ENCODE measurements at places on chromosomes 6 and 20.

GRCh38 chr6:5084781-5085647 is at the start of gene PPP1R3G:
Gene PPP1R3G (plus strand): TSS chr6:5085341. CDS start chr6:5085486, 145 bp downstream.
- DNase-seq = no peak

- peak; percentile 79 for DNase-seq
These were observed 4.0 kb upstream of the ZMYND8 start for GRCh38 chr20:47360297-47361056.

- DNase-seq = no peak
These were observed 21.9 kb upstream of the TAF8 start for GRCh38 chr6:42028234-42029061.

GRCh38 chr20:37390503-37390890 is 44.6 kb downstream of the SRC start:
- no peak for DNase-seq

DNA sequence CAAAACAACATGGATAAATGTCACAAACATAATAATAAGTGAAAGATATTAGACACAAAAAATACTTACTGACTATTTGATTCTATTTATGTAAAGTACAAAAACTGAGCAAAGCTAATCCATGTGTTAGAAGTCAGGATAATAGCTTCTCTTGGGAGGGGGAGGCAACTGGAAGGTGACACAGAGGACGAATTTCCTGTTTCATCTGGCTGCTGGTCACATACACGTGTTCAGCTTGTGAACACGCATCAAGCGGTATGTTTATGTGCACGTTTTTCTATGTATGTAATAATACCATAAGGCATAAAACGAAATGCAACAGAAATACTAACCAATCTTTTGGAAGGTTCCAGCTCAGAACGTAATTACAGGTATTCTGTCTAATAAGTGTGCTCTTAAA is 54.3 kb downstream of the MKKS start:
- DNase-seq = no peak

DNA sequence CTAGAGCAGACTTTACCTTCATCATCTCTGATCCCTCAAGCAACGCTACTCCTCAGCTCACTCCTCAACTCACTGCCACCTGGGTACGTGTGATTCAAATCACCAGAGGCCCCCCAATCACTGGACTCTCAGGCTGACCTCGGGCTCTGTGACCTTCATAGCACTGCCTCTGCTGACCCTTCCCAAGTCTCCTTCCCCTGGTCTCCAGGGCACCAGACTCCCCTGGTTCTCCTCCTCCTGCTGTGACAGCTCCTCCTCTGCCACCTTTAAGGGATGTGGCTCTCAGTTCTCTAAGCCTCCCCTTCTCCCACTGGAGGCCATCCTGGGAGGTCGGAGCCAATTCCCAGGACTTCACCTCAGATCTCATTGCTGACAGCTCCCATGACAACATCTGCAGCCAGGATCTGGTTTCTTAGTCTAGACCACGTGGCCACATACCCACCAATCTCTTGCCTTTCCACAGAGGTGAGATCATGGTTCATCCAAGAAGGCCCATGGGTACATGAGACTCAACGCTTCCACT is 90.4 kb downstream of the NFATC2 start:
- no peak for DNase-seq

DNA sequence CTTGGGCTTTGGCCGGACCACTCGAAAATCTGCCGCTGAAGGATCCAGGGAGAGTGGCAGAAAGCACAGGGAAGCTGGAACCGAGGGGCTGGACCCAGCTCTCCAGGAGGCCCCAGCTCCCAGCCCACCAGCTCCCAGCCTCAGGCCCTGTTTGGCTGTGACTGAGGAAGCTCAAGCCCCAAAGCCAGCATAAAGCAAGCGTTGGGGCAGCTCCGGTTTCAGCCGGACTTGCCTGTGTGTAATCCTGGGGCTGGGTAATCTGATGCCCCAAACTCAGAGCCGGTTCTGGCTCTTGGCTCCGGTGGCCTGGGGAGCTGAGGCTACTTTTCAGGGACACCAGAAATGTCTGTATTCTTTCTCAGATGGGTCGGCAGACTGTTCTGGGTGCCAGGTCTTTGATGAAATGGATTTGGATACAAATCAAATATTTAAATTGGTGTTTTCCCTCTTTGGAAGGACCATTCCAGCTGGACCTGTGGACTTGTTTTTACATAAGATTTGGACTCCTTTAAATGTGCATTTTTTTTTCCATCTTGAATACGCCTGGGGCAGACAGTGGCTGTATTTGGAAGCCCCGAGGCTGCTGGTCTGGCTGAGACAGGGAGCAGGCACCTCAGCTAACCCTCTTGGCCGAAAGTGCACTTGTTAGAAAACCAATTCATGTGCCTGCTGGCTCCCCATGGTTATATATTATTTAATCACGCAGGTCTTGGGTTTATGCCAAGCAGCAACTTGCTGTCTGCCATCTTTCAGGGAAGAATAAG is 29.7 kb downstream of the RPP40 start:
- DNase-seq = no peak

DNA sequence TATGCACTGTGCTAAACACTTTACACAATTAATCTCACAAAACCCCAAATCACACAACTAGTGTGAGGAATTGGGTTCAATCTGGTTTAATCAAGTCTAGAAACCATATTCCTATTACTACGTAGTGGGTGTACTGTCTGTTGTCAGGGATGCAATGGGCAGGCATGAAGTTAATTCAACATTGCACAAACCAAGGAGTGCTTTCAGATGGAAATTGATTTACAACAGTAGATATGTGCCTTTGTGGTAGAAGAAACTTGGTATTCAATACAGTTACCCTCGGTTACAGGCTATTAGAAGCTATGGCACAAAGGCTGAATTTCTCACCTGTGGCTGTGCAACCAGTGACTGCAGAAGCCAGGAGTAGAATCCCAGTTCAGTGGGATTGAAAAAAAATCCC is 157.8 kb downstream of the CLIC5 start:
- no peak for DNase-seq

DNA sequence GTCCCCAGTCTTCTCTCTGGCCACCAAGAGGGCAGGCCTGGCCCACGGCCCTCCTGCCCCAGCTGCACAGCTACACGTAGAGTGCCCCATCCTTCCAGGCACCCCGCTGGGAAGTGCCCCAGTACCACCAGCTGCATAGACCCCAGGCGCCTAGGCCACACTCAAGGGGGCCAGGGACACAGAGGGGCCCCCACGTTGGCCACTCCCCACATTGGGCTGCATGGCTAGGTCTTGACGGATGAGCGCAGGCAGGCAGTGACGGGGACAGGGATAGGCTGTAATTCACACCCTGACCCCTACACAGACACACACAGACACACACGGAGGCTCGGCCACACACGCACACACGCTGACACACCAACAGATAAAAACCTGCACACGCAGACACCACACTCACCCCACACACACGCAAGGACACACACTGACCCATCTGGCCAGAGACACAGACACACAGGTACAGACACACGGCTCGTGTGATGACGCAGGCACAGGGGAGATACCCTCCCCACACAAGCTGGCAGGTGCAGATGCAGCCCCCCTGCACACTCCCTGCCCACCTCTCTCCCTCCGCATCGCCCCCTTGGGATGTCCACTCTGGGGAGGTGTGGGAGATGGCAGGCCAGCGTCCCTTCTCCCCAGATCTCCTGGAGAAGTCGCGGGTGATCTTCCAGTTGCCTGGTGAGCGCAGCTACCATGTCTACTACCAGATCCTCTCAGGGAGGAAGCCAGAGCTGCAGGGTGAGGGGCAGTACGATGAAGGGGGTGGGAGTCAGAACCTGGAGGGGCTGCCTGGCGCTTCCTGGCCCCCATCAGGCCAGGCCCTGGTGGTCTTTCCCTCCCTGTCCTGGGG is 30.0 kb downstream of the MYH7B start:
- no peak for DNase-seq

- DNase-seq = no peak
These were observed 3.2 kb upstream of the HLA-DMB start for GRCh38 chr6:32943864-32944649.

GRCh38 chr6:107812234-107812769 is 11.8 kb downstream of the SCML4 start:
- no peak for DNase-seq

DNA sequence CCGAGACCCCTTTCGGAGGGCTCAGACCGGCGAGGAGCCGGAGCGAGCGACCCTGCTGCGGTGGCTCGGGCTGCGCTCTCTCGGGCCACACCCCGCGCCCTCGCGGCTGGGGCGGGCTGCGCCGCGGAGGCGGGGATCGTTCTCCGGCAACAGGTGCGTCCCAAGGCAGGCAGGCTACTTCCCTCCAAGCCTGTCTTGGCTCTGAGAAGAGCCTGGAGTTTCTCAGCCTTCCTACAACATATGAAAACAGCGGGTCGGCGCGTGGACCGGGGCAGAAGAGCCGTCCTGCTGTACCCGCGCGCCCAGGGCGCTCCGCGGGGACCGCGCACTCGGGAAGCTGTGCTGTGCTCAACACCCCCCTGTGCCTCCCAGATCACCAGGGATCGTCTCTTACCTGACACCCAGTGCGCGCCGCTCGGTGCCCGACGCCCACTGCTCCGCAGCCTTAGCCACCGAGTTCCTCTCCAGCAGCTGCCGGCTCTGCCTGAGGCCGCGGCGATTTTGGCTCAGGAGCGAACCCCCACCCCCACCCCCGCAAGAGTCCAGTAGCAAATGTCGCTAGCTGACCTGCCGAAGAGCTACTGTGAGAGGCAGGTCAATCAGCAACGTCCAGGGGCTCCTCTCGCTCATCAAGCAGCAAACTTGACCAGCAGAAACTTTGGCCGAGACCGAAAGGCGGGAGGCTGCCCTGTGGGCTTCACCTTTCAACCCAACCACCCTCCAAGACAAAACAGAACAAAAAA is 3.7 kb upstream of the OLIG3 start:
- no peak for DNase-seq

- DNase-seq = no peak
These were observed 50.5 kb downstream of the ZNF831 start for GRCh38 chr20:59214073-59214472.

GRCh38 chr6:16206595-16207037 is 31.8 kb upstream of the GMPR start:
- DNase-seq = peak; percentile 67

DNA sequence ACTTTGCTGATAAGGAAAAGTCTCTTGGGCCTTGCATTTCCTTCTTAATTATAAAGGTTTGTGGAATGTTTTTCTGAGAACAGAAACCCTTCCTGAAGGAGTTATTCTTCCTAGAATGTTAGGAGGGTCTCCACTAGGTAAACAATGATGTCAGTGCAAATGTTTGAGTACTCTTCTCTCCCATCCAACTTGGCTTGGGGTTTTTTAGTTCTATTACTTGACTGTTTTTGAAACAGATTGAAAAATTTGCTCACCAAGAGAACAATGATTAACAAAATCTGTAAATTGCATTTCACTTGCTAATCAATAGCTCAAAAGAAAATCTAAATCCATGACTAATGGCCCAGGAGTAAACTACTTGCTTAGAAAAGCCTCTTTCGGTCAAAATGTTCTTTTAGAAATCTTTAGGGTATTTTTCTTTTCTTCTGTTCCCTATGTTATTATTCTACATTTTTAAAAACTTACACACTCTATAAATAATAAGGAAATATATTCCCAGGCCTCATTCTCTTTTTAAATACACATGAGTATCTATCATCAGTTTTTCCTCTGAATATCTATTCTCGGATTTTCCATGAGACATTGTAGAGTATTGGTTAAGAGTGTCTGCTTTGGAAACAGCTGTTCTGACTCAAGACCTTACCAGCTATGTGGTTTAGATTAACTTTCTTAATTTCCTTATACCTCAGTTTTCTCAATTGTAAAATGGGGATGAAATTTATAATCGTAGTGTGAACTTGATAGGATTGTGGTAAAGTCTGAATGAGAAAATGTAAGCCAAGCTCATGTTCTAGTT is 234.2 kb upstream of the CITED2 start:
- no peak for DNase-seq

- no peak for DNase-seq
These were observed 20.5 kb downstream of the FYN start for GRCh38 chr6:111852725-111853124.

GRCh38 chr6:47203266-47203937 is 106.3 kb downstream of the TNFRSF21 start:
- DNase-seq = no peak

DNA sequence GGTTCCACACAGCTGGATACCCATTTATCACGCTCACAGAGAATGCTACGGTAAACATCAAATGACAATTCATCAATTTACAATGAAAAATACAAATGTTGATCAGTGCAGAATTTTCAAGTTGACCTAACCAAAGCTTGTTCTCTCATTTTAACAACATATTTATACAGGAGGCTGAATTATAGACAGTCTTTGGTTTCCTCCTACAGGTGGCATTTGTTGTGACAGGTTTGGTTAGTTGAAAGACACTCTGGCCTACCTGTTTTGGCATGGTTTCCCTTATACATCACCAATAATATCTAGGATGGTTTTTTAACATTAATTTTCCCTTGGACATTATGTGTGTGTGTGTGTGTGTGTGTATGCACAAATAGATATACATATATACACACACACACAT is 642.5 kb upstream of the MMS22L start:
- DNase-seq = no peak

Measured in RWPE1 (cell line).